ENCODE measurements at places on chromosomes 6 and 20. TPM values are rescaled to one million over a fixed set of nuclear protein-coding genes. Genes with fewer than 3 reads are reported as not detected.

DNA sequence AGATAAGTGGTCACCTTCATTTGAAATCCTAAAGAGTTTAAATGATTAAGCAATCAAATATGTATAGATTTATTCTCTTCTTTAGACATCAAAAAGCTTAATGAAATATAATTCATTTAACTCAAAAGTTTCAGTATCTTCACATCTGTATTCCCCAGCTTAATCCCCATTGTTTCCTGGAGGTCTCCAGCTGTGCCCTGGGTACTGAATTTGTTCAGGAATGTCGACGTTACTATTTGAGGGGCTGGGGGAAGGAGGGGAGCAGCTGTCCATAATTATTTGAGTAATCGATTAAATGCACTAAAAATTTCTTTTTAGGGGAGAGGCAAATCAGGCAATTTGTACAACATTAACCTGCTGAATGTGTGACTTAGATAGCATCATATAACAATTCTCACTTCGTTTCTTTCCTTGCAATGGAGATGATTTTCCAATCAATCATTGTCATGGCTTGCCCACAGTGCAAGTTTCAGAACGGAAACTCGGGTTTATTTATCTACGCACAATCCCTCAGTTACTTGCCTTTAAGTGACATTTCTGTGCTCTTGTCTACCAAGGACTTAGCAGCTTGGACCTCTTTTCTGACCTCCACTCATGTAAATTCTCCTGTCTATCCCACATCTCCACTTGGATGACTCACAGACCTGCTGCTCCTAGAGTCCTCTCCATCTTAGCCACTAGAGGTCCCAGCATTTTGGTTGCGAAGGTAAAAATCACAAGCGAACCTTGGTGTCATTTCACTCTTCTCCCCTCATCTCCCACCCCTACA lies 3.9 kb downstream of the DOK5 start:
- H3K4me1 ChIP-seq: peaks cover 10% of the 10 kb centered on the region
- no peaks in the 10 kb centered on the region for H3K27me3 ChIP-seq
- H3K4me3 ChIP-seq: no peak overlapping the region
- DNase-seq: peak; percentile 26
- H3K27ac ChIP-seq: no peak overlapping the region

DNA sequence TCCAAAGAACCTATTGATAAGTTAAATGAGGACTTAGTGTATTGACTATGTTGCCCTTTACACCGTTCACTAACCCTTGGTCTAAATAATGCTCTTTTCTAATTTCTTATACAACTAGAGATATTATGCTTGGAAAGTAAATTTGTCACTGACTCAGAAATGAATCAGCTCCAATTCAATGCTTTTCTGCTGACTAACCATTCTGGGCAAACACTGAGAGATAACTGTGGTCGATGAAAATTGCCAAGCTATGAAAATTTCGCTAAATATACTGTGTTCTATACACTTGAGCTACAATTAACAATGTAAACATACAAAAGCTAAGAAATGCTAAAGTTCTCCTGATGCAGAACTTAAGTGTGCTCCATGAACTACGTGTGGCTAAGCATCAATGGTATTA lies 23.1 kb upstream of the FBXO9 start:
- H3K36me3 ChIP-seq: peaks cover 11% of the 10 kb centered on the region
- DNase-seq: peak; percentile 93
- peak overlapping the region; percentile 54 for H3K4me3 ChIP-seq
- H3K4me1 ChIP-seq: peaks cover 43% of the 10 kb centered on the region

- H3K27ac ChIP-seq: no peak overlapping the region
- H3K4me1 ChIP-seq: no peaks in the 10 kb centered on the region
- DNase-seq: no peak
- no peaks in the 10 kb centered on the region for H3K27me3 ChIP-seq
- no peaks in the 10 kb centered on the region for H3K36me3 ChIP-seq
- no peak overlapping the region for H3K4me3 ChIP-seq
Observed at GRCh38 chr20:52110456-52110855, 81.1 kb downstream of the ZFP64 start.

DNA sequence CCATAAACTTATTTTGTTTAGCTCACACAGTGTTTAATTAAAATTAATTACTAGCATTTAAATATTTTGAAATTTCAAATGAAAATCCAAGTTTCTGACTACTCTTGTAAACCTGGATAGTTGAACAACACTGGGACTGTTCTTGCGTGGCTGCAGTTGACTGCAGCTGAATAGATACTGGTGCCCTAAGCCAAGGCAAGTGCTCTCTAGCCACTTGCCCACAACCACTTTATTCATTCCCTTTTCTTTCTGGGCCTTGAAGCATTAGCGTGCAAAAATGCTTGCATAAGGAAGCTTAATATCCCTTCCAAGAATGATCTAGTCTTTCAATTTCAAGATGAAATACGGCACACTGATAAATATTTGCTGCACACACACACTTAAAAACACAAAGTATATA lies 676.0 kb upstream of the MARCKS start:
- no peaks in the 10 kb centered on the region for H3K36me3 ChIP-seq
- no peak overlapping the region for H3K4me3 ChIP-seq
- no peak for DNase-seq

- H3K27ac ChIP-seq: 0 out of 2 replicates have a peak overlapping the region, but pooled peaks have one; percentile 36
- H3K4me1 ChIP-seq: 0 out of 2 replicates have a peak, but pooled peaks cover 5% of the 10 kb centered on the region
- H3K4me3 ChIP-seq: no peak overlapping the region
- H3K36me3 ChIP-seq: no peaks in the 10 kb centered on the region
Observed at GRCh38 chr6:22078802-22079545, 217.9 kb downstream of the PRL start.

GRCh38 chr6:8110117-8110721 lies 7.9 kb upstream of the EEF1E1 start:
- no peaks in the 10 kb centered on the region for H3K36me3 ChIP-seq
- no peaks in the 10 kb centered on the region for H3K27me3 ChIP-seq
- H3K4me1 ChIP-seq: peaks cover 28% of the 10 kb centered on the region
- H3K27ac ChIP-seq: no peak overlapping the region

DNA sequence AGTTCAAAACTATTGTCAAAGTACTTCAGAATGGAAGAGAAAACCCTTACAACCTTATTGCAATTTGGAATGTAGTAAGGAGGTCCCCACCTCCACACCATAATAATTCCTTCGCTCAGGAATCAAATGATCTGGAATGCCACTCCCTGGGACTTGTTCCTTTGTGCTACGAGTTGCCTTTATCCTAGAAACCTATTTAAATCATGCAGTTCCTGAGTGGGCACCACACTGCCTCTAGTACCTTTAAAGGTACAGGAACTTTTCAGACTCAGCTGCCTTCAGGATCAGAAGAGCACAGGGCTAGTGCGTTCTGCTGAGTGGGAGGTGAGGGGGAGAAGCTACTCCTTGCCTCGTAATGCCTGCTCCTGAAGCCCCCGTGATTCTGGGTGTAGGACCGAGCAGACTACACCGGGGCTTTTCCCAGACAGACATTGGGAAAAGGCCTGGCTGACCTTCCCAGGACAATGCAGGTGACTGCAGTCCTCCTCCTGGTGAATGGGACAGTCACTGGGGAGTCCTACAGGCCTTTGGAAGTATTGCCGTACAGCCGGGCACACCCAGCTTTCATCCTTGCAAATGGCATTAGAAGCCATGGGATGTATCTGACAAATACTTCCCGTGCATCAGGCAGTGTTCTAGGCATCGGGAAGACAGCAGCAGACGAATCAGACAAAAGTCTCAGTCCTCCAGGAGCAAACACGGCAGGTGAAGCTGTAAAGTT lies 11.8 kb upstream of the TUBB2B start:
- H3K36me3 ChIP-seq: no peaks in the 10 kb centered on the region
- H3K4me3 ChIP-seq: no peak overlapping the region
- H3K27ac ChIP-seq: no peak overlapping the region

DNA sequence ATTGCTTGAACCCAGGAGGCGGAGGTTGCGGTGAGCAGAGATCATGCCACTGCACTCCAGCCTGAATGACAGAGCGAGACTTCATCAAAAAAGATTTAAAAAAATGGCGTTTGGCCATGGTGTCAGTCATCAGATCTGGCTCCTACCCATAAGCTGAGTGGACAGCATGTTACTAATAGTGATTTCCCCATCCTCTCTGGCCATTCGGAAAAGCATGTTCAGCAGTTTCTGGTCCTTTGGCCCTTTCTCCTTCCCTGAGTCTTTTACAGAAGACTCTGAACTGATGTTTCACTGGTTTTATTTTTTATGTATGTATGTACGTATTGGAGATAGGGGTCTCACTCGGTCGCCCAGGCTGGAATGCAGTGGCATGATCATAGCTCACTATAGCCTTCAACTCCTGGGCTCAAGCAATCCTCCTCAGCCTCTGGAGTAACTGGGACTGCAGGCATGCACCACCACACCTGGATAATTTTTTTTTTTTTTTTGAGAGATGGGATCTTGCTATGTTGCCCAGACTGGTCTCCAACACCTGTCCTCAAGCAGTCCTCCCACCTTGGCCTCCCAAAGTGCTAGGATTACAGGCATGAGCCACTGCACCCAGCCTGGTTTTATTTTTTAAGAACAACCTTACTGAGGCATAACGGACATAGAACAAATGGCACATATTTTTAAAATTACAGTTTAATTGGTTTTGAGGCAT lies 84.2 kb upstream of the CNKSR3 start:
- H3K27me3 ChIP-seq: peaks cover 12% of the 10 kb centered on the region
- no peaks in the 10 kb centered on the region for H3K4me1 ChIP-seq
- H3K27ac ChIP-seq: no peak overlapping the region
- no peaks in the 10 kb centered on the region for H3K36me3 ChIP-seq
- H3K4me3 ChIP-seq: no peak overlapping the region

DNA sequence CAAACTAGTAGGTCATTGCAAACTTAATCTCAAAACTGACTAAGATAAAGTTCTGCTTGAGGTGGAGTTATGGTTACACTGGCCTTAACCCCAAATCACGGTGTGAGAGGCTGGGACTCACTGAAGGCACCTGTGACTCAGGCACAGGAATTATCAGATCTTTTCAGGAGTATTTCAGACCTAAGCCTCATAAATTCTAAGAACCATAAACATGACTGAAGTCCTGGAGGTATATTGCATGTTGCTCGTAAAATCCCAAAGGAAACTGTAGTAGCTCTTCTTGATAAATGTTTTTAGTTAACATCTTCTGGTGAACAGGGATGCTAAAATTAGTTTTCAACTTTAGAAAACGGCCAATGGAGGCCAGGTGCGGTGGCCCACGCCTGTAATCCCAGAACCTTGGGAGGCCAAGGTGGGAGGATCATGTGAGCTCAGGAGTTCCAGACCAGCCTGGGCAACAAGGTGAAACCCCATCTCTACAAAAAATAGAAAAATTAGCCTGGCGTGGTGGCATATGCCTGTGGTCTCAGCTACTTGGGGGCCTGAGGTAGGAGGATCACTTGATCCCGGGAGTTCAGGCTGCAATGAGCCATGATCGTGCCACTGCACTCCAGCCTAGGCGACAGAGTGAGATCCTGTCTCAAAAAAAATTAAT lies 36.5 kb downstream of the DZANK1 start:
- no peaks in the 10 kb centered on the region for H3K36me3 ChIP-seq
- DNase-seq: no peak
- H3K27ac ChIP-seq: no peak overlapping the region
- no peak overlapping the region for H3K4me3 ChIP-seq

DNA sequence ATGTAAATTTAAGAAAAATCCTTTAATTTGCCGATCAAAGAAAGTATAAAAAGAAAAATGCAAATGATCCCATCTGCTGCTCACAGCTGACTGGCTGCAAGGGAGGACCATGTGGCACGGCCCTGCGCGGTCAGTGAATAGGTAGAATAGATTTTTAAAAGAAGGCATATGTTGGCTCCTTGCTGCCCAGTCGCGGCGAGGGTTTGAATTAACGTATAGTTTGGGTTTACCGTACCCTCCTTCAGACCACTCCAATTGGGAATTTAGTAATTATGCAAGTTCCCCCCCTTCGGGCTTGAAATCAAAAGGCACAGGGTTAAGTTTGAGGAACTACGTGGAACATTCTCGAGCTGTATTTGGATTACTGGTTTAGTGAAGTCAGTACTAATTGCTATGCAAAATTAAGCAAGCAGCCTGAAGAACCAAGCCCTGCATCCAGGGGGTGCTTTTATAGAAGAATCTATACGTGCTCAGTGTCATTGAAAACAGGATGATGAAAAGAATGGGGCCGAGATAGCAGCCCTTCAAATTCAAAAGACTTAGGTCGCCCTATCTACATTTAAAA lies 1.1 kb upstream of the BEND3 start:
- H3K36me3 ChIP-seq: no peaks in the 10 kb centered on the region
- H3K4me1 ChIP-seq: peaks cover 11% of the 10 kb centered on the region

DNA sequence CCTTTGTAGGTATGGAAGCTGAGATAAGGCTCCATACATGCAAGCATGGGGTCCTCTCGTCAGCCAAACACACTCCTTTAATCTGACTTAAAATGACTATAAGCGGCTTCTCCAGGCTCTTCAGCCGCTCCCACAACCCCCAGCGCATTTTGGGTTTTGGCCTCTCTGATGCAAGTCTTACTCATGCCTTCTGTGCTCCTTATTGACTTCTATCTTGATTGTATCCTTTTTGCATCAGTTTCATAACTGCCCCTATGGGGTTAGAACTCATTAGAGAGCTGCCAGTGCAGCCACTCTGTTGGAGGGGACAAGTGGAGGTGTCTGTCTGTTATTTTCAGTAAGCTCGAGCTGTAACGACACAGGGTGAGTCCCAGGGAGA lies 70.1 kb upstream of the TAB2 start:
- DNase-seq: no peak
- H3K4me1 ChIP-seq: no peaks in the 10 kb centered on the region
- no peak overlapping the region for H3K4me3 ChIP-seq
- peaks cover 19% of the 10 kb centered on the region for H3K27me3 ChIP-seq
- H3K27ac ChIP-seq: no peak overlapping the region

GRCh38 chr6:159981403-159982245 lies 12.7 kb downstream of the IGF2R start:
- peaks cover 45% of the 10 kb centered on the region for H3K4me1 ChIP-seq
- no peaks in the 10 kb centered on the region for H3K27me3 ChIP-seq
- H3K36me3 ChIP-seq: no peaks in the 10 kb centered on the region
- peak; percentile 41 for DNase-seq

- H3K4me3 ChIP-seq: no peak overlapping the region
- H3K27ac ChIP-seq: peak overlapping the region; percentile 58
- no peaks in the 10 kb centered on the region for H3K27me3 ChIP-seq
- peaks cover 26% of the 10 kb centered on the region for H3K4me1 ChIP-seq
Observed at GRCh38 chr6:158185729-158186456, 17.7 kb downstream of the GTF2H5 start.

GRCh38 chr20:63580796-63581461 lies 6.9 kb upstream of the HELZ2 start:
- H3K36me3 ChIP-seq: no peaks in the 10 kb centered on the region
- DNase-seq: peak; percentile 49
- no peak overlapping the region for H3K27ac ChIP-seq
- no peak overlapping the region for H3K4me3 ChIP-seq

- H3K4me3 ChIP-seq: no peak overlapping the region
- H3K36me3 ChIP-seq: no peaks in the 10 kb centered on the region
- no peak overlapping the region for H3K27ac ChIP-seq
- no peaks in the 10 kb centered on the region for H3K4me1 ChIP-seq
- DNase-seq: no peak
Observed at GRCh38 chr6:47195011-47195650, 114.6 kb downstream of the TNFRSF21 start.

- peak; percentile 27 for DNase-seq
- no peak within 1 kb of the TSS for H3K4me3 ChIP-seq
- H3K4me1 ChIP-seq: no peaks in the 10 kb centered on the region
- 0 out of 2 replicates have a peak, but pooled peaks cover 4% of the 10 kb centered on the region for H3K27me3 ChIP-seq
- H3K36me3 ChIP-seq: no peaks in the 10 kb centered on the region
Observed at GRCh38 chr6:52087498-52087999, at the start of gene PKHD1. Gene PKHD1 (minus strand): TSS chr6:52087613. CDS start chr6:52084933, 2,680 bp downstream.

The STX7 gene
- 61.5 TPM for total RNA-seq

The MCHR2 gene
- total RNA-seq: not detected

The ZBTB12 gene
- 2.0 TPM for total RNA-seq
